ENCODE measurements at places on chromosomes 5 and 9. TPM values are rescaled to one million over a fixed set of nuclear protein-coding genes. Genes with fewer than 3 reads are reported as not detected.

Gene CERCAM
- total RNA-seq = 117 TPM

GRCh38 chr5:23612701-23613100, 105.3 kb downstream of the PRDM9 start:
- DNase-seq = no peak

DNA sequence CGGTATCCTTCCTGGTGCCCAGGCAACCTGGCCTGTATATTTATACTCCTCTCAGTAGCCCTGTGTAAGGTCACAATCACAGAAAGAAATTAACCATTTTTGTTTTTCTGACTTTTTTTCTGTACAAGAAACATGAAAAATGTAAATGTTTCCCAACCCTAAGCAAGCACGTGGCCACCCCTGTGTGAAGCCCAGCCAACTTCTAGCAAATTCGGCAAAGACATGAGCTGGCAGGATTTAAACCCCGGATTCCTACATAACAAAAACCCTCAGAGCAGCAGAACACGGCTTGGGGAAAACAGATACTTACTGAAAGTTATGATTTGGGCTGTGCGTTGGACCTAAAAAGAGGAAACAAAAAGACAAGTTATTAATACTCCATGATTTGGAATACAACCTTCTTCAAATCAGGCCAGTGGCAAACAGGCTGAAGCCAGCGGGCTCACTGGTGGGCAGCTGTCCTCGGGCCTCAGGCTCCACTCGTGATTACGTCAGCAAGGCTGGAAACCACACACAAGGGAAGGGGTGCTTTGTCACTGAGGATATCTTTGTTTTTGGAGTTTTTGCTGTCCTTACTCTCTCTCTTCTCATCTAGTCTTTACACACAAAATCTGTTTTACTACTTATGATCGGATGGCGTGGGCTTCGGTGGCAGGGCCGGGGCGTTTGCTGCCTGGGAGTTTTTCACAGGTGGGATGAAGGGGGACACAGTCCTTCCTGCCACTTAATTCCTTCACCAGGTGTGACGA, 194.1 kb downstream of the ROR2 start:
- no peak for DNase-seq

GRCh38 chr5:87900419-87900818, 368.2 kb downstream of the TMEM161B start:
- no peak for DNase-seq

GRCh38 chr9:9585920-9586319, 1026.9 kb downstream of the PTPRD start:
- no peak for DNase-seq

DNA sequence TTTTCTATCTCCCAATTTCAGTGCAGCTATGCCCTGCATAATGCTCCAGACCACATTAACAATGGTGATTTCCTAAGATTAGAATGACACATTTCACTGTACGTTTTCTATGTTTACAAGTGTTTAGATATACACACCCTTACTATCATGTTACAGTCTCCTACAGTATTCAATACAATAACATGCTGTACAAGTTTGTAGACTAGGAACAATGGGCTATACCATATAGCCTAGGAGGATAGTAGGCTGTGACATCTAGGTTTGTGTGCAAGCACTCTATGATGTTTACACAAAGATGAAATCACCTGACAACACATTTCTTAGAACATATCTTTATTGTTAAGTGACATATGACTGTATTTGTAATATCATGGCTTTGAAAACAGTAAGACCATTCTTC, 1435.6 kb upstream of the NUDT12 start:
- no peak for DNase-seq

DNA sequence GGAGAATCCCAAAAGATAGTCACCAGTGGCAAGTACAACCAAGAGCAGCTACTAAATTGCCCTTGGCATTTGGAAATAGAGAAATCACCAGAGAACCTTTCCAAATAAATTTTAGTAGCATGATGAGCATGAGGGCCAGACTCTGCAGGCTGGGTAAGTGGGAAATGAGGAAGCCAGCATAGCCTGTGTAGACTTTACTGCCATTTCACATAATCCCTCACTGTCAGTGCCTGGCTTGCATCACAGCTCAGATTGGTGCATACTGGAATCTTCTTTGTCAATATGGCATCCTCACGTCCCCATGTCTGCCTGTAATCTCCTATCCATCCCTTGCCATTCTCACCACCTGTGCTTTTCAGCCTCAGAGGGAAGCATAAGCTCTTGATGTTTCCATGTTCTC, 14.5 kb downstream of the GRAMD2B start:
- no peak for DNase-seq

- DNase-seq = no peak
These were observed 89.0 kb upstream of the MAP1B start for GRCh38 chr5:72018143-72018803.

Measured in dorsolateral prefrontal cortex (tissue), 122 donors.